CD4-positive, alpha-beta memory T cell (primary cell): ENCODE measurements at places on chromosomes 1 and 21.

- no peak overlapping the region for H3K27ac ChIP-seq
- DNase-seq = no peak
- H3K27me3 ChIP-seq = no peaks in the 10 kb centered on the region
- no peaks in the 10 kb centered on the region for H3K4me1 ChIP-seq
- H3K36me3 ChIP-seq = no peaks in the 10 kb centered on the region
- H3K4me3 ChIP-seq = no peak overlapping the region
Measured at GRCh38 chr1:17239420-17239819, 9.5 kb upstream of the PADI3 start.

GRCh38 chr1:202656057-202656456 lies 54.2 kb downstream of the SYT2 start:
- H3K4me3 ChIP-seq = no peak overlapping the region
- no peak for DNase-seq
- H3K4me1 ChIP-seq = no peaks in the 10 kb centered on the region
- H3K36me3 ChIP-seq = no peaks in the 10 kb centered on the region

DNA sequence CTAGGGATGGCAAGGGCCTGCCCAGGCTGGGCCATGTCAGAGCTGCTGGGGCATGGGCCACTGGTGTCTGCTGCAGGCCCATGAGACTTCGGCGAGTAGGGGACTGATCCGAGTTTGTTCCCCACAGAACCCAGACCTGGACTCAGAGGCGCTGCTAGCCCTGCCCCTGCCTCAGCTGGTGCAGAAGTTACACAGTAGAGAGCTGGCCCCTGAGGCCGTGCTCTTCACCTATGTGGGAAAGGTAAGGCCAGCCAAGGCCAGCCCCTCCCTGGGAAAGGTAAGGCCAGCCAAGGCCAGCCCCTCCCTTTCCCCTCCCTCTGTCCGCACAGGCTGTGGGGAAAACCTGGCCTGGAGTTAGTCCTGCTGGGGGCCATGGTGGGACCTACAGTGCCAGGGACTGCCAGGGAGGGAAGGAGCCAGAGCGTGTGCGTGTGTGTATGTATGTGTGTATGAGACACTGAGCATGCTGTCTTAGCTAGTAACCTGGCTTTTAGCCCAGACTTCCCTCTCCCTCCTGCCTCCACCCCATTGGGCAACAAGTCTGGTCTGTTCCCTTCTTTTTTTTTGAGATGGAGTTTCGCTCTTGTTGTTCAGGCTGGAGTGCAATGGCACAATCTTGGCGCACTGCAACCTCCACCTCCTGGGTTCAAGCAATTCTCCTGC lies 8.0 kb downstream of the FAAH start:
- DNase-seq = no peak
- no peaks in the 10 kb centered on the region for H3K27me3 ChIP-seq
- H3K4me1 ChIP-seq = peaks cover 9% of the 10 kb centered on the region
- no peak overlapping the region for H3K4me3 ChIP-seq
- H3K36me3 ChIP-seq = no peaks in the 10 kb centered on the region

- no peak for DNase-seq
- no peaks in the 10 kb centered on the region for H3K36me3 ChIP-seq
- H3K27me3 ChIP-seq = no peaks in the 10 kb centered on the region
- H3K27ac ChIP-seq = no peak overlapping the region
Measured at GRCh38 chr1:119898981-119899720, 2.8 kb upstream of the ADAM30 start.

GRCh38 chr1:150387200-150387599 lies 23.3 kb downstream of the RPRD2 start:
- H3K4me1 ChIP-seq = peaks cover 52% of the 10 kb centered on the region
- no peak overlapping the region for H3K4me3 ChIP-seq
- H3K27me3 ChIP-seq = no peaks in the 10 kb centered on the region
- no peaks in the 10 kb centered on the region for H3K36me3 ChIP-seq

DNA sequence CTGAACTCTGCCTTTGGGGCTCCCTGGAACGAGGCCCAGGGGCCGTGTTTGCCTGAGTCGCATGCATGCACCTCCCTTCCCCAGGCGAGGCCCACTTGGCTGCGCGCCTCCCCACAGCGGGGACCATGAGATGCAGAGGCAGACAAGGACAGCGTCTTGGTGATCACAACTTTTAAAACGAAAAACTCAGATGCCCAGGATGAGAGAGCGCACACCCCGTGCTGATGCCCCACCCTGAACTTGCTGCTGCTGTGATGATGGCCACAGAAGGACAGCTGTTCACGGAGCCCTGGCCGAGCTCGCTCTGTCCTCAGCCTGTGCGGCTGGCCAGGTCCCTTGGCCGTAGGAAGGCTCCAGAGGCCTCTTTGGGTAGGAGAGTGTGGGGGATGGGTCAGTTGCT lies 11.4 kb upstream of the PRMT2 start:
- H3K27me3 ChIP-seq = no peaks in the 10 kb centered on the region
- no peak for DNase-seq
- H3K36me3 ChIP-seq = no peaks in the 10 kb centered on the region
- H3K4me3 ChIP-seq = no peak overlapping the region
- no peak overlapping the region for H3K27ac ChIP-seq
- H3K4me1 ChIP-seq = peaks cover 53% of the 10 kb centered on the region

DNA sequence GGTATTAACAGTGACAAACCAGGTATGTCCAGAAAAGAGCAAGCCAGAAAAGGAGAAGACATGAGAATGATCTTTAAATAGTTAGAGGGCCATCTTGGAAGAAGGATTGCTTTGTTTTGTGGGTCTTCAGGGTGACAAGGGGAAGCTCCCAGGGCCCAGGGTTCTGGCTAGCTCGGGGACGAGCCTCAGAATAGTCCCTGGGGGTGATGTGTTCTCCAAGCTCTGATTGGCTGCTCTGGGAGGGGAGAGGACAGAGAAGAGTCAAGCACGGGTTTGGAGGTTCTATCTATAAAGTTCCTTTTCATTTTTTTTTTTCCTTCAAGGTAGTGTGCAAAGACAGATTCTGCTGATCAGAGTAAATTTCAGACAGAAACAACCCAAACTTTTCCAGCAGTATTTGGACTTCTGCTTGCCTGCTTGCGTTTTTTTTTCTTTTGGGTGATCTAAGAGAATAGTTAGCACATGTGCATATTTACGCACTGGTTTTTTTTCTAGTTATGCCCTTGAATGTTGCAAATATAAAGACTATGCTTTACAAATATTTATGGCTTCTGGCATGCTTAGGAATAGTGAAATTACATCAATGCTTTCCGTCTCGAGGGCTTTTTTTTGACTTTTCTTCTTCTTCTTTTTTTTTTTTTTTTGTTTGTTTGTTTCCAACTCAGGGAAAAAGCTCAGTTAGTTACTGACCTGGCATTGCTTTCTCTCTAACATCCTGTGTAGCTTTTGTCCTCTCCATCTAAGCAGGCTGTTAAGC lies 59.7 kb downstream of the ROR1 start:
- DNase-seq = no peak
- H3K4me1 ChIP-seq = no peaks in the 10 kb centered on the region
- H3K36me3 ChIP-seq = no peaks in the 10 kb centered on the region
- H3K4me3 ChIP-seq = no peak overlapping the region

DNA sequence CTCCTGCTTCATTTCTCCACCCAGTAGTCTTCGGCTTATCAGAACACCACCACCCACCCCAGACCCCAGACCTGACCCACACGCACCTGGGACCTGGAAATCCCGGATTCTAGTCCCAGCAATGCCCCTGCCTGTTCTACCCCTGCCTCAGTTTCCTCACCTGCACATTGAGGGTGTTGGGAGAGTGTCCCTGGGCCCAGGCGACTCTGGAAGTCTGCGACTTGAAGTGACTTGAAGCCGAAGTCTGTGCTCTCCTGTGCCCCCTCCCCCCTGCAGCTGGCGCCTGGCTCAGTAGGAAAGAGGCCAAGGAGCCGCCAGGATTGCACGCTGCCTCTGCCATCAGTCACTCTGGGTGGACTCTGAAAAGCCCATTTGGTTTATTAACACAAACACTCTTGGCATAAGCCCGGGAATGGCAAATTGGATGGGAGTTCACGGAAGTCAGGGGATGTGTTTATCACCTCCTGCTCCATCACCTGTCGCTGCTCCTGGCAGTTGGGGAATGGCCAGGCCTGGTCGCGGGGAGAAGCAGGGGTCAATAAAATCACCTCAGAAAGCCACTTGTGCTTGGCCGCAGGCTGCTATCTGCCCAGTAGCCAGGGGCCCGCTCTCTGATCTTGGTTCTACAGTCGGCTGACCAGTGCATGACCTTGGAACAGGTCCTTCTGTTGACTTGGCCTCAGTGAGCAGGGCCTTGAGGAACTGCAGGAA lies 132.7 kb downstream of the ACTL8 start:
- H3K4me1 ChIP-seq = no peaks in the 10 kb centered on the region
- H3K27ac ChIP-seq = no peak overlapping the region
- DNase-seq = no peak

DNA sequence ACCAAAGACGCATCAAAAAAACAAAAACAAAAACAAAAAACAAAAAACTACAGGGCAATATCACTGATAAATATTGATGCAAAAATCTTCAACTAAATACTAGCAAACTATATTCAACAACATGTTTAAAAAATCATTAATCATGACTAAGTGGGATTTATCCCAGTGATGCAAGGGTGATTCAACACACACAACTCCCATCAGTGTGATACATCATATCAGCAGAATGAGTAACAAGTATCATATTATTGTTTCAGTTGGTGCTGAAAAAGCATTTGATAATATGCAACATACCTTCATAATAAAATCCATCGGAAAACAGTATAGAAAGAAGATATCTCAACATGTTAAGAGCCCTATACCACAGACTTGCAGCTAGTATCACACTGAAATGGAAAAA lies 953.0 kb downstream of the AMY1C start:
- H3K36me3 ChIP-seq = no peaks in the 10 kb centered on the region
- no peaks in the 10 kb centered on the region for H3K27me3 ChIP-seq
- no peaks in the 10 kb centered on the region for H3K4me1 ChIP-seq
- no peak for DNase-seq
- no peak overlapping the region for H3K4me3 ChIP-seq
- H3K27ac ChIP-seq = no peak overlapping the region

GRCh38 chr1:147337040-147337630 lies 94.7 kb downstream of the CHD1L start:
- no peak overlapping the region for H3K27ac ChIP-seq
- no peak for DNase-seq
- H3K27me3 ChIP-seq = no peaks in the 10 kb centered on the region
- no peaks in the 10 kb centered on the region for H3K4me1 ChIP-seq

- no peaks in the 10 kb centered on the region for H3K27me3 ChIP-seq
- DNase-seq = no peak
- no peak overlapping the region for H3K27ac ChIP-seq
- no peak overlapping the region for H3K4me3 ChIP-seq
Measured at GRCh38 chr1:234889643-234890042, 239.0 kb downstream of the TOMM20 start.

- no peaks in the 10 kb centered on the region for H3K4me1 ChIP-seq
Measured at GRCh38 chr1:58446368-58446767, 100.2 kb downstream of the OMA1 start.

GRCh38 chr21:28832013-28832714 lies 160.5 kb downstream of the LTN1 start:
- H3K27ac ChIP-seq = no peak overlapping the region
- DNase-seq = peak; percentile 52
- H3K4me3 ChIP-seq = no peak overlapping the region
- peaks cover 82% of the 10 kb centered on the region for H3K4me1 ChIP-seq
- H3K36me3 ChIP-seq = no peaks in the 10 kb centered on the region
- no peaks in the 10 kb centered on the region for H3K27me3 ChIP-seq

- DNase-seq = no peak
- H3K4me3 ChIP-seq = no peak overlapping the region
- no peak overlapping the region for H3K27ac ChIP-seq
Measured at GRCh38 chr1:165992533-165992932, 165.1 kb downstream of the UCK2 start.

DNA sequence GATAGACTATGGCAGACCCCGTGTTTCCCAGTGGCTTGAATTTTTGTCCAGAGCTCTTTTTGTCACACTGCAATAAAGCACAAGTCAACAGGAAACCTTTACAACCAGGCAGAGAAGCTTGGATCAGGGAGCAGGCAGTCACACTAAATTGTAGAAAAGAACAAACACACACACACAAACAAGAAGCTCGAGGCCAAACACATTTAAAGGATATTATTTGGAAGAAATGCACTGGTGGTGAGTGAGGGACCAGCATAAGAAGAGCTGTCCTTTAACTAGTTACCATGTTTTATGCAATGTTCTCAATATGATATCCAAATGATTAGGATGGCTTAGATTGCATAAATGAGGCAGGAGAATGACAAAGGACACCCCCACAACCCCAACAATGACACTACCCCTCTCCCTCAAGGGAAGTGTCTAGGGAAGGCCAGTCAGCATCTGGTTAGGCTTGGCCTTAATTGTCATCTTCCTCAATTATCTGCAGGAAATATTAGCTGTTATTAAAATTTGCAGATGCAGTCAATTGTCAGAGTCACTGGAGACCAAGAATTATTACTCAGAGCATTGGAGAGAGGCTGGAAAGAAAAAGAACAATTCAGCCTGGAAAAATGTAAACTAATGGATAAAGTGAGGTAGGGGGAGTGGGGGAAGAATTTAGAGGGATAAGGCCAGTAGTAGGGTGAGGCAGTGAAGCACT lies 35.3 kb downstream of the DDR2 start:
- H3K4me3 ChIP-seq = no peak overlapping the region
- H3K27me3 ChIP-seq = no peaks in the 10 kb centered on the region
- DNase-seq = no peak
- H3K27ac ChIP-seq = no peak overlapping the region
- no peaks in the 10 kb centered on the region for H3K36me3 ChIP-seq
